ENCODE measurements at places on chromosomes 16 and 17. TPM values are rescaled to one million over a fixed set of nuclear protein-coding genes. Genes with fewer than 3 reads are reported as not detected.

The ABCA9 gene
- 8.5 TPM for total RNA-seq

The COA3 gene
- total RNA-seq = 46.4 TPM

The DNAI2 gene
- not detected for total RNA-seq

The AATK gene
- total RNA-seq = 3.1 TPM

The GHDC gene
- 12.4 TPM for total RNA-seq

The CCDC40 gene
- 1.6 TPM for total RNA-seq

The ZC3H18 gene
- total RNA-seq = 15.7 TPM

The NOS2 gene
- total RNA-seq = 0.10 TPM

The ADCY9 gene
- 10.0 TPM for total RNA-seq

The TMEM106A gene
- 9.8 TPM for total RNA-seq

The SLC47A2 gene
- not detected for total RNA-seq

The ABCC3 gene
- total RNA-seq = 5.2 TPM

The SPECC1 gene
- total RNA-seq = 1.6 TPM

The ST6GALNAC1 gene
- not detected for total RNA-seq

The CDK5R1 gene
- 2.4 TPM for total RNA-seq

The ICAM2 gene
- total RNA-seq = 806 TPM

The KRTAP2-1 gene
- not detected for total RNA-seq

The CRYBA1 gene
- total RNA-seq = not detected

The E4F1 gene
- total RNA-seq = 35.3 TPM

The SPEM3 gene
- total RNA-seq = not detected

The NECAB2 gene
- not detected for total RNA-seq

The ZNF423 gene
- 8.6 TPM for total RNA-seq

The TEKT3 gene
- not detected for total RNA-seq

All from vein endothelial cell (primary cell).